ENCODE measurements at places on chromosomes 6 and 20.

- DNase-seq = peak; percentile 57
These were observed 50.0 kb upstream of the DST start for GRCh38 chr6:56692523-56693245.

- DNase-seq = peak; percentile 28
These were observed 977.7 kb upstream of the SLC35B3 start for GRCh38 chr6:9412951-9413559.

GRCh38 chr20:10594296-10594868 lies 79.4 kb downstream of the JAG1 start:
- no peak for DNase-seq

- DNase-seq = peak; percentile 75
These were observed 295.7 kb downstream of the PHACTR1 start for GRCh38 chr6:13012296-13012695.

- peak; percentile 72 for DNase-seq
These were observed 30.1 kb downstream of the RIMS4 start for GRCh38 chr20:44780226-44780625.

DNA sequence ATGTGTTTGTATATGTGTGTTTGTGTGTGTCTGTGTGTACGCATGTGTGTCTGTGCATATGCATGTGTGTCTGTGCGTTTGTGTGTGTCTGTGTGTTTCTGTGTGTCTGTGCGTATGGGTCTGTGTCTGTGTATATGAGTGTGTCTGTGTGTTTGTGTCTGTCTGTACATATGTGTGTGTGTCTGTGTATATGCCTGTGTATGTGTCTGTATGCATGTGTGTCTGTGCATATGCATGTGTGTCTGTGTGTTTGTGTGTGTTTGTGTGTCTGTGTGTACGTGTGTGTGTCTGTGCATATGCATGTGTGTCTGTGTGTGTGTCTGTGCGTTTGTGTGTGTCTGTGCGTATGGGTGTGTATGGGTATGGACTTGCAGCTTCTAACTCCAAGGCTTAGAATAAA lies 174.0 kb upstream of the NOX3 start:
- DNase-seq = no peak

DNA sequence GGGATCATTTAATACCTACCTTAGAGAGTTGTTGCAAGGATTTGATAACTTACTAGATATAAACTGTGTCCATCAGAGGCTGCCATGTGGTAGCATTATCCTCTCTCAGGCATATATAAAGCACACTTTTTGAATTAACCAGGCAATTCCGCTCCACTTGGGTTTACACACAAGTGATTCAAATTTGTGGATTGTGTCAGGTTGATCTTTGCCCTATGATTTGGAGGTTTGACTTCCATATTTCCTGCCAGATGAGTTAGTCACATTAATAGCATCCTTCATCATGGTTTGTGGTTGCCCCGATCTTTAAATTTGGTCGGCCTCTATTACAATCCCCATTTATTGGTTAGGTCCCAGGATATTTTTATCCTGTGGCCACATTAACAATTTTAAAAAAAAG lies 44.8 kb upstream of the CTAGE9 start:
- no peak for DNase-seq

DNA sequence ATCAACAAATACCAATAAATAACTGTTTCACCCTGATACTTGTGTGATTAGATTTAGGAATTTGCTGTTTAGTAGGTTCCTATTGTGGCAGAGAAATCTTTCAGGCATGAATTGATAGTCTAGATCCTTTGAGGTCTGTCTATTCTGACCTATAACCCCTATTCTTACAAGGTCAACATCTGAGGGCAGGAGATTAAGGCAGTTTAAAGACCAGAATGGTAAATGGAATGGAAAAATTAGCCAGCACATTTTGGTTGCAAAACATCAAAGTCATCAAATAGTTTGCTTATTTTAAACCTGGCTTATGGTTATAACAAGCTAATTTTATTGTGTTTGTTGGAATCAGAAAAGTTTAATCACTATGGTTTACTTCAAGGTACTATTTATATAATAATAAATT lies 78.4 kb downstream of the LIN28B start:
- DNase-seq = no peak

DNA sequence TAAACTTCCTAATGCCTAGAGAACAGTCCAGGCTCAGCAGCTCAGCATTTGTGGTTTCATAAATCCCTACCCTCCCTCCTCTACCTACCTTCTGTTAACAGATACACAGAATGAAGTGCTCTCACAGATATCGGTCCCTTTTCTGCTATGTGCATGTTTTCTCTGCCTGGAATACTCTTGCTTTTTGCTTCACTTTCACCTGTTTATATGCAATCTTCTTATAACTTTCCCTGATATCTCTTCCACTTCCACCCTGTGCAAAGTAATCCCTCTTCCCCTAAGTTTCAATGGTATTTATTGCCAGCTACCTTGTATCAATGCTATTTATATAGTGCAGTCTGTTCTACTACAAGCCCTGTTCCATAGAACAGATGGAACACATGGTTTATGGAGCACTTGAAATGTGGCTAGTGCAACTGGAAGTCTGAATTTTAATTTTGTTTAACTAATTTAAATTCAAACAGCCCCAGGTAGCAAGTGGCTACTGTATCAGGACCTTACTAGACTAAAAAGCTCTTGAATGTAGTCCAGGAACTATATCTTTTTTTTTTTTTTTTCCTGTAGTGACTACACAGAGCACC lies 3.1 kb upstream of the TAB2 start:
- no peak for DNase-seq

- no peak for DNase-seq
These were observed 215.6 kb upstream of the ZNF217 start for GRCh38 chr20:53809217-53809616.

- no peak for DNase-seq
These were observed 9.2 kb upstream of the TFAP2A start for GRCh38 chr6:10424040-10424439.

GRCh38 chr6:157804448-157805327 lies 18.4 kb upstream of the SNX9 start:
- DNase-seq = no peak

DNA sequence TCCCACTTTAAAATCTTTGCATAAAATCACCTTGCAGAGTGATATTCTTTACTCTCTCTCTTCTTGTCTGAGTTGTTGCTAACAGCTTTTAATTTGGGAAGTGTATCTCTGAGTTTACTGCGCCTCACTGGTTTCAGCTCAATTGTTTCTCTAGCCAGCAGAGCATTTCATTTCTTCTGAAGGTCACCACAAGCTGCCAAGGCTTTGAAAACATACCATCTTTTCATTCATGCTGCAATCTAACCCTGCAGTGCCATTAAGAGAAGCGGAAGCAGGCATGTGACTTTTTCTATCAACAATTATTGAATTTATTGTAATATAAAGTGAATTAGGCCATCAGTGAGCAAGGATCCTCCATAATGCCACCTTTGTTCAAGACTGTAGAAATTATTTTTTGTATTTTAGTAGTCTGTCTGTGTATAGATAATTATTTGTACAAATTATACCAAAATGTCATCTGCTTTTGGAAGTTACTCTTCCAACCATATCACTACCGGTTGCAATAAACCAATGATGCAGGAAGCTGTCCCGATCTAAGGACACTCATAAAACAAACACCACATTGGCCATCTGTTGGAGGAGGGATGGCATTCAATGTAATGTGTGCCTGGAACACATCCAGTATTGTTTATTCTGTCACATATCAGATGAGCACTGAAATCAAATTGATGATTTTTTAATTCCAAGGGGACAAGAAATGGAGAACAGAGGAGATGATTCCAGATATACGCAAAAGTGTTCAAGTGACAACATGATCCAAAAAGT lies 26.8 kb downstream of the HS3ST5 start:
- DNase-seq = no peak

DNA sequence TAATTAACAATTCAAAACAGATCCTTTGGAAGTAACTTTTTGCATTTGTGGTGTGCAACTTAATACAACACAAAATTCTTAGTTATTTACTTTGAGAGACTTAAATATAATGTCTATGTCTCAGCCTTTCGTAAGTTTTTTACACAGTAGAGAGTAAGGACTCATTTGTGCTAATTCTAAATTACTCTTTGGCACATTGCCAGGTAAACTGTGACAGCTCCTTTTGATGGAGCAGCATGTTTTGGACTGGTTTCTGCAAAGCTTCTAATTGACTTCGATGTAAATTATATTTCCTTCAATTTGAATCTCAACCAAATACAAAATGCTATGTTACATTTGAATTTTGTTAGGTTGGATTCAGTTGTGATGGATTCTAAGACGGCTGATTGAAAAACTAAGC lies 450.7 kb upstream of the OPRM1 start:
- no peak for DNase-seq

DNA sequence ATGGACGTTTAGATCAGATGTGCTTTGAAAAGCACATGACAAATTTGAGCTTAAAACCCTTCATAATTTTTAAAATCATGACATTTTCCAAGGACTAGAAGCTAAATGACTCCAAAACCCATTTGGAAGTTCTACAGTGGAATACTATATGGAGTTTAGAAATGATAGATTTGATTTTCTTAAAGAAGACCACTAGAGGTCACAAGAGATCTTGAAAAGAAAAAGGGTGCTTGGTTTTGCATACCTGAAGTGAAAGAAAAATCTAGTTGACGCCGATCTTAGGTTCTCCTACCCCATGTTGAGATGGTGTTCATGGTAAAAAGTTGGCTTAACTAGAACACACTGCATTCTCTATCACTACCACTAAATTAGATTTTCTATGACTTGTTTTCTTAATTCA lies 31.5 kb downstream of the CFAP61 start:
- peak; percentile 26 for DNase-seq

DNA sequence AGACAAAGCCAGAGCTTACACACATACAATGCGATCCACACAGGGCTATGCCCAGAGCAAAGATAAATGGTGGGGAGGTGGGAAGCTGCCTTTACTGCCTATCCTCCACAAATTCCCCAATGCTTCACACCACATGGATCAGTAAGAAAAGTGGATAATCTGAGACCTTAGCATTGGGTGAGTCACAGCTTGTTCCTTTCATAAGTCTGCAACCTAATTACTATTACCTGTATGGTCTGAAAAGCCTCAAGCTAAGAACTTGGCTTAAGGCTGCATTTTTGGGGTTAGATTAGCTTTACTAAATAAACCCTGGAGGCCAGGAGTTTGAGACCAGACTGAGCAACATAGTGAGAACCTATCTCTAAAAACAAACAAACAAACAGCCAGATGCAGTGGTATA lies 66.0 kb upstream of the BTBD3 start:
- no peak for DNase-seq

DNA sequence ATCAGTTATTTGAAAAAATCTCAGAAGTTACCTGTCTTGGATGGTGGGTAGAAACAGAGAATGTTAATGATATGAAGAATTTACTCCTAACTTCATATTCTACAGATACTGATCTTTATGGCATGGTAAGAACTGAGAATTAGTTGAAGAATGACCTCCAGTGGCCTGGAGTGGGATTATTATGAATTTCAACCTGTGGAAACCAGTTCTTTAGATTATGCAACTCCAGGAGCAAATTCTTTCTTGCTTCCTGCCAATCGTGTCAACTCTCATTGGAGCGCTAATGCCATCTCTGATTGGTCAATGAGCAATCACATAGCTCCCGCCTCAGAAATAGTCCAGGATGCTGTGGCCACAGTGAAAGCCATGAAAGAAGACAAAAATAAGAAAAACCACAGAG lies 40.6 kb downstream of the LYRM2 start:
- DNase-seq = peak; percentile 18

- DNase-seq = no peak
These were observed 6.0 kb upstream of the PRDM1 start for GRCh38 chr6:106079961-106080762.

DNA sequence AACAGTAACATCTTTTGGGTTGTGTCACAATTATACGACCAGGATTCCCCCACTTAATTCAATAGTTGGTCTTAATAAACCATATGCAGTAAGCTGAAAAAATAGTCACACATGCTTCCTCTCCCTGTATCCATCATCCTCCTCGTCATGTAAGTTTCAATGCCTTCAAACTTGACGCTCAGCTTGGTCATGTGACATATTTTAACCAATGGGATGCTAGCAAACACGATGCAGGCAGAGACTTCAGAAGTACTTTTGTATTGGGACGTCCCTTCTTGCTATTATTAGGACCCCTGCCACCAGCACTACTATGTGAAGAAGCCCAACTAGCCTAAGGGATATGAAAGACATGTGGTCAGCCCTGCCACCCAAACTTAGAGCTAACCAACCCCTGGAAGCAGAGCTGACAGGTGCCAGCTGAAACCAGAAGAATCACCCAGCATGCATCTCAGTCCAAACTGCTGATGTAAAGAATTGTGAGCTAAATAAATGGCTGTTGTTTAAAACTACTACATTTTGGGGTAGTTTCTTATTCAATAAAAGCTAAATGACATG lies 49.3 kb downstream of the CGA start:
- no peak for DNase-seq

GRCh38 chr20:10622657-10623418 lies 51.0 kb downstream of the JAG1 start:
- DNase-seq = no peak

- DNase-seq = no peak
These were observed 121.4 kb downstream of the TBXT start for GRCh38 chr6:166046226-166046625.

GRCh38 chr6:132133736-132134445 lies 182.7 kb upstream of the CCN2 start:
- DNase-seq = peak; percentile 72

DNA sequence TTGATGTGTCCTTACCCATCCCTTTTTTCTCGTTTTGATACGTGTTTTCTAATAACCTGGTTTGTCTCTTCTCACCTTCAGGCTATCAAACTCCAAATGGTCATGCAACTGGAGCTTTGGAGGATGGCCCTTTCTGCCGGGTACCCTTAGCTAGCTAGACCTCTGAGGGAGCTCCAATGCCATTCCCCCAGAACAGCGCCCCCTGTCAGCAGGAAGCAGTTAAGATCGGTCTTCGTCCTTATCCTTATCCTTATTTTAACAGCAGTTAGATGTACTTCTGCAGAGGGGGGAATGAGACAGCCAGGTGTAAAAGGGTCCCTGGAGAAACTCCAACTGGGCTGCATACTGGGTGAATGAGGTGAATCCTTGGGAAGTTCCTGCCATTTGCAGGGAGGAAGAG lies 37.2 kb downstream of the SEL1L2 start:
- DNase-seq = no peak

DNA sequence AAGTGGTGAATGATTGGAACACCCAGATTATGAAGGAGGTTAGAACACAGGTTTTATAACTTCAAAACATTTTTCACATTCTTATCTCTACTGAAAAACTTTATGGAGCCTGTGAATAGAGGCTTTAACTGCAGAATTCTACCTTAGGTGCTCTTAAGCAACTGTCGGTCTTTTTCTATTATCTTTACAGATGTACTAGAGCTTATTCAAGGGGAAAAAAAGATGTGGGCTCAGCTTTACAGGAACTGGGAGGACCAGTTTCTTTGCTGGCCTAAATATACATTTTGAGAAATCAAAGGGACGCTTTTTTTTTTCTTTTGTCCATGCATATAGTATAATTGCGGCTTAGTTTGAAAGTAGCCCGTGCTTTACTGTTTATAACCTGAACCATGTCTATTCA lies 58.9 kb downstream of the UST start:
- DNase-seq = no peak

DNA sequence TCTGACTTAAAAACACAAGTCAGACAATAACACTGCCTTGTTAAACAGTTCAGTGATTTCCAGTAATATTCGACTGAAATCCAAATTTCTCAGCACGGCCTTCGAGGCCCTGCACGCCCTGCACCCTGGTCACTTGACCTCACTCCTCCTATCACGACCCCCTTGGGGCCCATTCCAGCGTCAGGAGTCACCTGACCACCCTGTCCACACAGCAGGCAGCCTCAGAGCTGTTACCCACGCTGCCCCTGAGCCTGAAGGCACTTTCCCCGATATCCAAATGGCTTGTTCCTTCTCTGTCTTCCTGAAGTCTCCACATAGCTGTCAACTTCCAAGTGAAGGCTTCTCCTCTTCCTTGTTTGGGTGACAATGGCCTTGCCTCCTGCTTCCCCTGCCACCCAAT lies 33.1 kb upstream of the SMOC2 start:
- no peak for DNase-seq

All from suppressor macrophage (primary cell).